Caco-2 (cell line): ENCODE measurements at places on chromosomes 16 and 17.

DNA sequence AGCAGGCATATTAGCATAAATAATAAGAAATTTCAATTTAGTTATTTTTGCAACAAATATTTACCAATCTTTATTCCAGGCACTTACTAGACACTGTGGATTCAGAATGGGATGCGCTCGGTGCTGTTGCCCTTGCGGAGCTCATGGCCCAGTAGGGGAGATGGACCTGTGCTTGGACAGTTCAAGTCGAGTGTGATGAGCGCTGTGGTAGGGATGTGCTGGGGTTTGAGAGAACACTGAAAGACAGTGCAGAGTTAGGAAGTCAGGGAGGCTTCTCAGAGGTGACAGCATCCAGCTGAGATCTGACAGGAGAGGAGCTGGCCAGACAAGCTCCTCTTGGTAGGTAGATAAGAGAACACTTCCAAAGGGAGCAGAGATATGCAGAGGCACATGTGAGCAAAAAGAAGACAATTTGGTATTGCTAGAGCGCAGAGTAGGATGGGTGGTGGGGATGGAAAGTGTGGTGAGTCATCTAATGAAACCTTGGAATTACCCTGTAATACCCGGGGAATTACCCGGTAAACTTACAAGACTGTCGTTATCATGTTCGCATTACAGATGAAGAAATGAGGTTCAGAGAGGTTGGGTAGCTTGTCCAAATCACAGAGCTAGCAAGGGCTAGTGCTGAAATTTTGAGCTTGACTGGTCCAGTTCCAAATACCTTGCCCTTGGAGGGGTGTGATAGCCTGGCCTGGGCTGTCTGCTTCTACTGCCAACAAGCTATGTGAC is 298.1 kb upstream of the N4BP1 start:
- no peak for DNase-seq

DNA sequence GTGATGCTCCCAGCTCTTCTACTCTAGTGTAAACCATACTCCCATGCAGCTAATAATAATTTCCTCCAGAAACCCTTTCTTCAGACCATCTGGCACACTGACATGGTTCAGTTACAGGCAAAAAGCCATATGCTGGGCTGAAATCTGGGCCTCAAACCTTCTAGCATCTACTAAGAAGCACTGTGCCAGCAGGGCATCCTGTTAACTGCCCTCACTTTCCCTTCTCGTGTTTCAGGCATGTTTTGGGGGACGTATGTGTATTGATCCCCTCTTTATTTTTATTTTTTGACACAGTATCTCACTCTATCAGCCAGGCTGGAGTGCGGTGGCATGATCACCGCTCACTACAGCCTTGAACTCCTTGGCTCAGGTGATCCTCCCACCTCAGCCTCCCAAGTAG is 33.3 kb downstream of the STAT5A start:
- DNase-seq: no peak

DNA sequence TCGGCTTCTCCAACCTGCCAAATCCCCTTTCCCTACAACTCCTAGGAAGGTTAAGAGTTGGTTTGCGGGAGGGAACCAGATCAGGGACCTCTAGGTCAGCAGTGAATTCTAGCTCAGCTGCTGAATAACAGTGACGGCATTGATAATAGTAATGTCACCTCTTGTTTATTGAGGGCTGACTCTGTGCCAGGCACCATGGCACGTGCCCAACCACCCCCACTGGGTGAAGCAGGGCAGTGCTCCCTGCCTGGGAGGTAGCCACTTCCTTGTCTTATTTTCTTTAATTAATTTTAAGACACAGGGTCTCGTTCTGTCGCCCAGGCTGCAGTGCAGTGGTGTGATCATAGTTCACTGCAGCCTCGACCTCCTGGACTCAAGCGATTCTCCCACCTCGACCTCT is 5.5 kb upstream of the PPL start:
- DNase-seq: no peak

GRCh38 chr16:24645739-24646645 is 83.5 kb upstream of the TNRC6A start:
- no peak for DNase-seq

DNA sequence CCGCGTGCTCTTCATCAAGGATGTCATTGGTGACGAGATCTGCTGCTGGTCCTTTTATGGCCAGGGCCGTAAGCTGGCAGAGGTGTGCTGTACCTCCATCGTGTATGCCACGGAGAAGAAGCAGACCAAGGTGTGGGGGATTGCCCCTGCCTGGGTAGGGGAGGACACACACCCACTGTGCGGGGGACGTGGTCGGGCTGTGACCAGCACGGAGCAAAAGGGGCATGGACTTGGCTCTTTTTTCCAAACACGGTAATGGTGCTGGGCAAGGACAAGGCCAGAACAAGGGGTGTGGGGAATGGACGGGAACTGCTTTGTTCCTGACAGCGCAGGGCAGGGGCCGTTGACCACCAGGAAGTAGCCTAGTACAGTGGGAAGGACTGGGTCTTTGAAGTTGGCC is 6.8 kb downstream of the TNFAIP1 start:
- no peak for DNase-seq

DNA sequence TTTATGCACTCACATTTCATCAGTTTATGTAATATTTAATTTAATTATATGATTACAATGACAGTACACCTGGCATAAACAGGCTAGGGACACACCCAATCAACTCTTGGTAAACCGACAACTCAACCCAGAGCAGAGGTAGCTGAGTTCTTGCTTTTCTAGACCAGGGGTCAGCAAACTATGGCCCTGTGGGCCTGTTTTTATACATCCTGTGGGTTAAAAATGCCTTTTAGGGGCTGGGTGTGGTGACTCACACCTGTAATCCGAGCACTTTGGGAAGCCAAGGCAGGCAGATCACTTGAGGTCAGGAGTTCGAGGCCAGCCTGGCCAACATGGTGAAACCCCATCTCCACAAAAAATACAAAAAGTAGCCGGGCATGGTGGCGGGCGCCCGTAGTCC is 99.2 kb upstream of the TMEM97 start:
- peak; percentile 33 for DNase-seq

GRCh38 chr16:52554334-52554733 is 7.4 kb upstream of the TOX3 start:
- DNase-seq: no peak

GRCh38 chr16:68737046-68737729 is at the start of gene CDH1:
TSS of gene CDH1 (plus strand) at chr16:68737292. CDS start at chr16:68737416, 124 bp downstream.
- DNase-seq: peak; percentile 99

GRCh38 chr17:75991396-75991795 is 9.3 kb upstream of the CDK3 start:
- no peak for DNase-seq

DNA sequence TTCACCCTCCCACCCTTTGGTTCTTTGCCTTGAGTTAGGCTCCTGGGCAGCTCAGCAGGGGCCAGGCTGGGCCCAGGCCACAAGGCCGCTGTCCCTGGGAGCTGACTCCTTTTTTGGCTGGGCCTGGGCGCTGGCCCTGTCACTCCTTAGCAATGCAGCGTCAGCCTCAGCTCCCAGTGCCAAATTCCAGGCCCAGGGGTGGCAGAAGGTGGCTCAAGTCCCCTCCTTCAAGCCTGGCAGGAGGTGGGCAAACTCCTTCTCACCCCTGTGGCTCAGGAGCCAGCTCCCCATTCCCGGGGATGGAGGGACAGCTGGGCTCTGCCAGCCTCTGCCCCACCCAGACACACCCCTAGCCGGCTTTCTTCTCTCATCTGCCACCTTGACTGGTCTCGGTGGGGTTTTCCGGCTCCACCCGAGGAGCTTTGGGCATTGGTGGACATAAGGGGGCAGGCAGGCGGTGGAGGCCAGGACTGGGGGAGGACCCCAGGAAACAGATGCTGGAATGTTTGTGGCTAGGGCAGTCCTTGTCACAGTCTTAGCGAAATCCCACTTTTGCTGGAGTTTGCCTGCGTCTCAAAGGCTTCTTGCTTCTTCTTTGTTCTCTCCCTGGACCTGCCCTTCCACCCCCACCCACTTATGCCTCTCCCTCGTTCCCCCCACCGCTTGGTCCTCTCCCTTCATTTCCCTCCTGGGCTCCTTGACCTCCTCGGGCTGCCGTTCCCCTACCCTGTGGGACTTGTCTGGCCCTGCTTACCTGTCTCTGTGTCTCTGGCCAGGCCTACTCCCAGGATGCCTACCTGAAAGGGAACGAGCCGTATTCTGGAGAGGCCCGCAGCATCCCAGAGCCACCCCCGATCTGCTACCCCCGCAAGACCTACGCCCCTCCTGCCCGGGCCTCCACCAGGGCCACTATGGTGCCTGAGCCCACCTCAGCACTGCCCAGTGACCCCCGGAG is 37.4 kb downstream of the ARHGAP23 start:
- no peak for DNase-seq

GRCh38 chr17:61076621-61077031 is 323.0 kb upstream of the TBX2 start:
- no peak for DNase-seq

DNA sequence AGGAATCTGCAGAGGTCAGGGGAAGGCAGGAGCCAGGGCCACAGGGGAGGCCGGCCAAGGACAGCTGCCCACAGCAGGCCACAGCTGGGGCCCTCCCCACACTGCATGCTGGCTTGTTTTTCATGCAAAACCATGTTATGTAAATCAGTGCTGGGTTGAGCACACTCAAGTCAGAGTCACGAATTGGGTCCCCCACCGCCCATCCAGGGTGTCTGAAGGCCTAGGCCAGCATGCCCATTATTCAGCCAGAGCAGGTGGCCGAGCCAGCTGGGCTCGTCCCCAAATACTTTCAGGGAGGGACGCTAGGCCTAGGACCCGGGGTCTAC is 51.2 kb upstream of the TOB1 start:
- DNase-seq: no peak

GRCh38 chr16:15749371-15749770 is 99.3 kb downstream of the NDE1 start:
- DNase-seq: no peak

DNA sequence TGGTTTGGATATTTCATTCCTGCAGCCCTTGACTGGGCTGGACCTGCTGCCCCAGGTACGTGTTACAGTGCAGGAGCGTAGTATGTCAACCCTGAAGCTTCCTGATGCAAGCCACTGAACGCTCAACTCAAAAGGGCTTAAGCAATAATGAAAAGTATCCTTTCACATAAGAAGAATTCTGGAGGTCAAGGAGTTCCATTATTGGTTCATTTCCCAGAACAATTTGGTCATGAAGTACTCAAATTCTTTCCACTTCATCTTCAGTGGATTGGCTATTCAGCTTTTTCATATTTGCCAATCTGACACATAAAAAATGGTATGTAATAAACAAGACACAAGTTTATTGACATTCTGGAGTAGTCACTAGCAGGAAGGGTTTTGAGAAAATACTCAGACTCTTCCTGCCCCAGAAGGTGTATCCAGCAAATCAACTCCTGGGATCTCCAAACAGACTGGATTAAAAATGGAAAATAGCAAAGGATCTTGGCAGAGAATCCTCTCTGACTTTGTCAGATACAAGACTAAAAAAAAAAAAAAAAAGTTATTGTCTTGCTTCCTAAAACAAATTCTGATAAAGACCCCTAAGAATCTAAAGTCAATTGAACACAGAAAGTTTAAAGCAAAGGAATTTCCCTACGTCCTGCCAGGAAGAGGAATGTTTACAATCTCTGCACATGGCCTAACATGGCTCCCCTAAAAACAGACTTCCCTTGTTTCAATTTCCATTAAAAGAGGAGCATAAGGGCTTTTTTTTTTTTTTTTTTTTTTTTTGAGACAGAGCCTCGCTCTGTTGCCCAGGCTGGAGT is 37.5 kb upstream of the WSB1 start:
- DNase-seq: no peak

DNA sequence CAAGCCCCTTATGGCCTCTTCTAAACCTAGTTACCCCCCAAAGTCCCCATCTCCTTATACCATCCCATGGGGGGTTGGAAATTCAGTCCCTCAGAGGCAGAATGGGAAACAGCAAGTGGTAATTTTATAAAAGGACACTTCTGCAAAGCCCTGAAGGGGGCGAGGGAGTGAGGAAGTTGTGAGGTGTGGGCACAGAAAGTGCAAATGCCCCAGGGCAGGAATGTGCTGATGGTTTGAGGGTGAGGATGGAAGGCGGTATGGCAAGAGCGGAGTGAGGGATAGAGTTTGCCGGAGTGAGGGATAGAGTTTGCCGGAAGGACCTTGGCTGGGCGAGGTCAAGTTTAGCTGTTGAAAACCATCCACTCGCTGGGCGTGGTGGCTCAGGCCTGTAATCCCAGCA is 52.7 kb downstream of the HAPSTR1 start:
- DNase-seq: no peak

- no peak for DNase-seq
Observed at GRCh38 chr17:6108987-6109386, 38.8 kb downstream of the WSCD1 start.

DNA sequence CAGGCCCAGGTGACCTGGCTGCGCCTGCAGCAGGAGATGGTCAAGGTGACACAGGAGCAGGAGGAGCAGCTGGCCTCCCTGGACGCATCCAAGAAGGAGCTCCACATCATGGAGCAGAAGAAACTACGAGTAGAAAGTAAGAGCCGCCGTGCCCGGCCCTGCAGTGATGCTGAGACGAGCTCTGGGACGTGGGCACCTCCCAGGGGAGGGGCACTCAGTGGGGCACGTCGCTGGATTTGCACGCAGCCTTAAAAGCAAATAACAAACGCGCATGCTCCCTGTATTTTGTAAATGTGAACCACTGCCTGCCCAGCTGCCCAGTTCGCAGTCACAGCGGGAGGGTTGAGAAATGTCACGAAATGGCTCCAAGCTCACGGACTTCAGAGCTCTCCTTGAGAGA is 15.3 kb upstream of the GAA start:
- no peak for DNase-seq

- DNase-seq: peak; percentile 25
Observed at GRCh38 chr16:89855986-89856385, 17.4 kb upstream of the TCF25 start.

DNA sequence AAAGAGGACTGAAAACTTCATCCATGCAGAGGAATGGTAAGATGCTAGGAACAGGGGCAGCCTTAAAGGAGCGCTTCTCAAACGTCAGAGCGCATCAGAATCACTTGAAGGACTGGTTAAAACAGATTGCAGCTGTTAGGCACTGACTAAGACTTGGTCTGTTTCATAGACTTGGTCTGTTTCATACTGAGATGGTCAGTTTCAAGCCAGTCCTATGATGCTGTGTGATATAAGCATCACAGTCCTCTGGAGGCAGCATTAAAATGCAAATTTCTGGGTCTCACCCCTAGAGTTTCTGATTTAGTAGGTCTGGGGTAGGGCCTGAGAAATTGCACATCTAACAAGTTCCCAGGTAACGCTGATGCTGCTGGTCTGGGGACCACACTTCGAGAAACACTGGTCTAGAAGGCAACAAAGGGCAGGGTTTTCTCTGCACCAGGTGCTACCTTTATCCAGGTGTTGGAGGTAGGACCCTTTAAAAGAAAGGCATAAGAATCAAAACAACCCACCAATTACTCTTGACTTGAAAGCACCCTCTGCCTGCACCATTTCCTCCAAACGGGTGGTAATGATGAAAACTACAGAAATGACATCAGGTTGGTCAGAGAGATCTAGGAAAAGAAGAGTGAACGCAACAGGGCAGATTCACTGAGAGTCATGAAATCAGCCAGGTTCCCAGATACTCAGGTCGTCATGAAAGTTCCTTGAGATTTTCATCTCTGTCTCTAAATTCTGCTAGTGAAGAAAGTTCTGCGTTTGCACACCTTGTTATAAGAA is 95.0 kb upstream of the RCVRN start:
- DNase-seq: no peak
